ENCODE measurements at places on chromosomes 2 and 18.

DNA sequence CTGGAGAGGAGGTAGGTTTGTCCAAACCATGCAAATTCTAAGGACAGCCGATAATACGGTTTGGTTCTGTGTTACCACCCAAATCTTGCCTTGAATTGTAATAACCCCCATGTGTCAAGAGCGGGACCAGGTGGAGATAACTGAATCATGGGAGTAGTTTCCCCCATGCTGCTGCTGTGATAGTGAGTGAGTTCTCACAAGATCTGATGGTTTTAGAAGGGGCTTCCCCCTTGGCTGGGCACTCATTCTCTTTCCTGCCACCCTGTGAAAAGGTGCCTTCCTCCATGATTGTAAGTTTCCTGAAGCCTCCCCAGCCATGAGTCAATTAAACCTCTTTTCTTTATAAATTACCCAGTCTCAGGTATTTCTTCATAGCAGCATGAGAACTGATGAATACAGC lies 295.2 kb downstream of the NBAS start:
- no peak for DNase-seq

GRCh38 chr2:67008155-67008554 lies 389.0 kb upstream of the ETAA1 start:
- no peak for DNase-seq

DNA sequence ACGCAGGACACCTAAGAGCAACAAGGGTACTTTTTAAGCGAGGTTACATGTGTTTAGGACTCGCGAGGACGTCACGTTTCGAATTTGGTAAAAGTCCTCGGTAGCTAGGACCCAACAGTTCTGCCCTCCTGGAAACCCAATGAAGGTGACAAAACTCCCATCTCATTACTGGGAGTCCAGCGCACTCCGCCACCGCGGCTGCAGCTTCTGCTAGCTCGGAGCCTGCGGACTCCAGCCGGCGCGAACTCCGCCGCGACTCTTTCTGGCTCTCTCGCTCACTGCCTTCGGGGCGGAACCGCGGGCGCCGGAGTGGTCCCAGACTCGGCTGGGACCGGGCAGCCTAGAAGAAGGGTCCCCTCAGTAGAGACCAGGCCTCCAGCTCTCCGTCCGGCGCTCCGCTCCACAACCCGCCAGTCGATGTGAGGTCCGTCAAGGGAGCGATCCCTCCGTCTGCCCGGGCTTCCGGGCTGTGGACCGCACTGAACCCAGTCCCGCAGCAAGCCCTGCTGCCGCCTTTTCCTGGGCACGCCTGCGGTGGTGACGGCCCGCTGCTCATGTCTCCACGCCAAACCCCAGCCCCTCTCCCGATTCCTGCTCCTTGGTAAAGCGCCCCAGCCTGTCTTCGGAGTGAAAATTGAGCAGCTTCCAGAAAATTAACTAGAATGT lies 3.0 kb upstream of the OSR1 start:
- DNase-seq: no peak

DNA sequence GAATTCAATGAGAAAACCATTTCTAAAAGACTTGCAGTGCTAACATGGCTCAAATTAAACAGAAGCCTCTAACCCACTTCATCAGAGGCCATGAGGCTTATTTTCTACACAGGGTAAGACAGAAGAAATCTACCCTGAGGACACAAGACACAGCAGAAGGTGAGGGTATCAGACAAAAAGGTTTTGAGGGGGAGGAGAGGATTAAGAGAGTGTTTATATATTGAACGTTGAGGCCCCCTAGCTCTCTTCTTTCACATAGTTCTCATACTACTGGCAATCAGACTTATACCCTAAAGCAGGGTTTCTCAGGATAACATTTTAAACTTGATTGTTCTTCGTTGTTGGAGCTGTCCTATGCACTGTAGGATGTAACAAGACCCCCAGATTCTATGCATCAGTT lies 21.4 kb downstream of the ORC4 start:
- DNase-seq: no peak

DNA sequence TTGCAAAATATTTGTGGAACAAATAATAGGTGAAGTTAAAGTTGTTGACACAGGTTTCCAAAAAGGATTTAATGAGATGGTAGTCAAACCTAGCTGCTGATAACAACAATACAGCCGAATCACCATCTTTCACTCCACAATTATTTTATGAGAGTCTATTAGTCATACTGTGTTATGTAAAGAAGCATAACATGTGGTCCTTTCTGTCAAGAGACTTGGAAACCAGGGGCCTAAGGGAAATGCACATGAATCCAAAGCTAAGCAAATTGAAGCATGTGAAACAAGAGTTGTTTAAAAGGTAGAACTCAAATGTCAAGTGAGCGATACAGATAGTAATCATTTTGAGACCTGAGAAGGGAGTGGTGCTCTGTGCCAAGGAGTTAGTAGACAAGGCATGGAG lies 16.0 kb downstream of the CD28 start:
- DNase-seq: no peak

DNA sequence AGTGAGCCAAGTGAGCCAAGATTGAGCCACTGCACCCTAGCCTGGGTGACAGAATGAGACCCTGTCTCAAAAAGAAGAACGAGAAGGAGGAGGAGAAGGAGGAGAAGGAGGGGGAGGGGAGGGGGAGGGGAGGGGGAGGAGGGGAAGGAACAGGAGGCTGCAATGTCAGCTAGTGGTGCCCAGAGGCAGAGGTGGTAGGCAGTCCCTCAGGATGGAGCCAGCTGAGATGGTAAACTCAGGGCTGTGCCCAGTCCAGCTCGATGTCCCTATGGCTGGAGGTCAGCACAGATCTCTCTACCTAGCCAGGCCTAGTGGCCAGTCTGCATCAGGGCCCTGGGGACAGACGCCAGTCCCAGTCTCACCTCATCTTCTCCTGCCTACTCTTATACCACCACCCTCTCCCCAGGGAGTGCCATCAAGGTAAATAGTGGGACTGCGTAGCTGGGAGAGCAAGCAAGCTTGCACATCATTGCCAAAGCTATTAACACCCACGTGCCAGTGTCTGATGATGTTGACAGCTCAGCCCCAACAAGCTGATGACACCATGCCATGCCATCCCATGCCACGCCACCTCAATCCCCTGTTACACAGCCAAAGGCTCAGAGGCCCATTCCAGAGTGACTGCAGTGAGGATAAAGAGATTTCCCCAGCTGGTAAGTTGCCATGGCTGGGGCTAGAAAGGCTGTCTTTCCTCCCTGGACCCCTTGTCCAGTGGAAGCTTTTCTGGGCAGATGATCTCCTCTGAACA lies 7.6 kb upstream of the PLB1 start:
- no peak for DNase-seq

DNA sequence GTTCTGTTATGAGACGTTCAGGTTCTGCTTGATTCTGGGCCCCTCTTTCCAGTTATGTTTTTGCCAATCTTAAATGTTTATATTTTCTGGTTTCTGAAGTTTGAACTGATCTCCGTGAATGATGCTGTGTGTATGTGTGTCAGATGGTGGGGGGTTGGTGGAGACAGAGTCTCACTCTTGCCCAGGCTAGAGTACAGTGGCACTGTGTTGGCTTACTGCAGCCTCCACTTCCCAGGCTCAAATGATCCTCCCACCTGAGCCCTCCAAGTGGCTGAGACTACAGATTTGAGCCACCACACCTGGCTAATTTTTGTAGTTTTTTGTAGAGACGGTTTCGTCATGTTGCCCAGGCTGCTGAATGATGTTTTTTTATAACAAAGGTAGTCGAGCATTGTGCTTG lies 45.9 kb downstream of the PSMD14 start:
- no peak for DNase-seq

DNA sequence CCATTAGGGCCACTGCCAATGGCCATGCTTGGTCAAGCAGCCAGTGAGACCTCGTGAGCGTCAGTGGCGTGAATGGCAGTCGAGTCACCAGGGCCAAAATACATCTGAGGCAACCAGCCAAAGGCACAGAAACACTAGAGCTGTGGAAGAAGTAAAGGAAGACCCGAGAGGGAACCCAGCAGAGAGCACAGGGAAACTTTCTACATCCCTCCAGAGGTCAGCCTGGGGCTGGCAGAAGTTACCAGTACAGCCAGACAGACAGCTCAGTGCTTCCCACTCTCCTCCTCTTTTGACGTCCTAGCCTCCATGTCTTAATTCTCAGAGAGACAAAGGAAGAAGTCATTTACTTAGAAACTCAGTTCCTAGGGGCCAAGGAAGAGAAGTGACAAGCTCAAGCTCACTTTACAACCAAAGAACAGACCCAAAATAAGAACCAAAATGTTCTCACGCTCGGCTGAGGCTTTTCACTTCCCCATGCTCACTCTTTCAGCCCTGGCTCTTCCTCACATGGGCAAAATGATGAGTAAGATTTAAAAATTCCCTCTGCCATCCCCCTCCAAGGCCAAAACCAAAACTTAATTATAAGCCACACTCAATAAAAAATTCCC lies 8.7 kb downstream of the CYRIA start:
- no peak for DNase-seq

- DNase-seq: no peak
Measured at GRCh38 chr2:27901234-27901633, 10.7 kb downstream of the BABAM2 start.

GRCh38 chr2:145090841-145091761 lies 571.2 kb upstream of the ZEB2 start:
- no peak for DNase-seq

GRCh38 chr18:74163019-74163660 lies 14.8 kb downstream of the TIMM21 start:
- no peak for DNase-seq

- DNase-seq: no peak
Measured at GRCh38 chr2:53880756-53881155, 21.0 kb upstream of the GPR75 start.

DNA sequence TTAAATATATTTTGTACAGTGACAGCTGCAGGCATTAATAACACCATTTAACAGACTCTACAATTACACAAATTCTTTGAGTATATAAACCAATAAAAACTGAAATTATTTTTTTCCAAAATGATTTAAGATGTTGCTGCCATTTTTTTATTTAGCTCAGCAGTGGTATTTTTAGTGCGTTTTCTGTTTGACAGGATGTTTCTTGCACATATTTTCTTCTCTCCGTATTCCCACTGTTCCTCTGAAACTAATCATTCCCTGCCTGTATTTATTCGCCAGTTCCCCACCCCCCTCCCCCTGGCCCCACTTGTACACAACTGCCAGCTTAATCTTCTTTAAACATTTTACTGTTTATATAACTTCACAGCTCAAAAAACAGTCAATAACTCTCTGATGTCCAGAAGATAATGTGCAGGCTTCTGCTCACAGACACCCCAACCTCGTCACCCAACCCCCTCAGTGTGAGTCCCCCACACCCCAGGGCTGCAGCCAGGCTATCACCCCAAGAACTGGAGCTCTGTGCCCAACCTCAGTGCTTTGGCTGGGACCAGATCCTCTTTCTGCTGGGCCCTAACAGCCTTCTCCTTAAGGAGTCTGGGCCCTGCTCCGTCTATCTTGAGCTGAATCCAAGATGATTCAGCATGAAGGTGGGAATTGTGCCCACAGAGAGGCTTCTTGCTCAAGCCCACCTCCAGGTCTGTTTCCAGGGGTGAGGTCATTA lies 41.6 kb upstream of the MAP4K4 start:
- DNase-seq: no peak

- DNase-seq: peak; percentile 40
Measured at GRCh38 chr18:5073026-5073944, 123.8 kb downstream of the AKAIN1 start.

GRCh38 chr2:230642966-230643365 lies 69.7 kb upstream of the CAB39 start:
- DNase-seq: no peak

- DNase-seq: no peak
Measured at GRCh38 chr2:120763508-120763907, 27.8 kb downstream of the GLI2 start.

- DNase-seq: no peak
Measured at GRCh38 chr2:61626827-61627226, 88.7 kb upstream of the XPO1 start.

- DNase-seq: peak; percentile 92
Measured at GRCh38 chr2:159904127-159904958, 106.3 kb upstream of the CD302 start.

DNA sequence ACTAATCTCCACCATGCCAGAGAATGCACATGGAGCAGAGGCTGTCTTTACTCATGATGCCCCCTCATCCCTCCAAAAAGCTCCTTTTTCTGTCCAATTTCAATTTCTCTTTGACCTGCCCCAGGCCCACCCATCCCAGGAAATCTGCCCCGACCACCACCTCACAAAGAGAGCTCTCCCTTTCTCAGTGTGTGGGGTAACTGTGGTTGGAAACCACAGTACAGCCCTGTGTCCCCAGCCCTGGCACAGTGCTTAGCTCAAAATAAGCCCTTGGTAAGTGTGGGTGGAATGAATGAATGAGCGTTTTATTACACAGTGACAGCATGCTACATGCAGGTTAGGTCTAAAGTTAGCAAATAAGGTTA lies 43.7 kb upstream of the CAB39 start:
- DNase-seq: no peak

GRCh38 chr18:74963820-74964446 lies 245.0 kb downstream of the PTGR3 start:
- DNase-seq: peak; percentile 41

DNA sequence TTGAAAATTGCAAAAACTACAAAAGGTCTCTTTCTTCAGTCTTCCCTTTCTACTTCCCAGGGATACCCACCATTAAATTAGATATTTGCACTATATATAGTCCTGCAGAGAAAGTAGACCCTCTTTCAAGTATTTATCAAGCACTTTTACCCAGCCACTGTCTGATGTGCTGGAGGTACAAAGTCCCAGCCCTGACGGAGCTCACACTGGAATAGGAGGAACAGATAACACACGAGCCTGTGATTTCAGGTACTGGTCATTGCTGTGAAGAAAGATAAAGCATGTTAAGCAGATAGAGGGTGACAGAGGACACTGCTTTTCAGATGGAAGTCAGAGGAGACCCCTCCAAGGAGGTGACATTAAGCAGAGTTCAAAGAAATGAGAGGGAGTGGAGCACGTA lies 19.6 kb downstream of the SEC11C start:
- DNase-seq: no peak

GRCh38 chr2:156423674-156424282 lies 12.4 kb upstream of the GPD2 start:
- DNase-seq: no peak

DNA sequence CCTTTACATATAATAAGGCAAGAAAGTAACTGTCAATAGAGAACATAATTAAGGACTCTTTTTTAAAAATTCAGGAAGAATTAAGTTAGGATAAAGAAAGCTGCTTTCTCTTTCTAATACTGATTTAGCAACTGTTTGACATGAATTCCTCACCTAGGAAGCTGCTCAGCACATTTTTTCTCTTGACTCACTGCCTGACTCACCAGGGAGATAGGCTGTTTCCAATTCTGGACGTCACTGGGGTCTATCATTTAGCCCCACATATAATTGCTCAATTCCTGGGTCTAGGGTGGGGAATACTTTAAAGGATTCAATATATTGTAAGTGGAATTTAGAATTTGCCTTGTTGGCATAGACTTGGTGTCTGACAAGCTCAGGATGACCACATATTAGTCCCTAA lies 50.8 kb upstream of the UGP2 start:
- no peak for DNase-seq

GRCh38 chr2:38214209-38214717 lies 138.3 kb upstream of the CYP1B1 start:
- DNase-seq: no peak

GRCh38 chr18:56803051-56803450 lies 151.9 kb downstream of the WDR7 start:
- DNase-seq: no peak

- DNase-seq: no peak
Measured at GRCh38 chr2:162075689-162076132, 1.7 kb upstream of the DPP4 start.

All from RPMI8226 (cell line).